NCI-H2107 (cell line): ENCODE measurements at places on chromosomes 3 and 15.

- DNase-seq = peak; percentile 53
These were observed 384.1 kb downstream of the PLOD2 start for GRCh38 chr3:145776782-145777408.

DNA sequence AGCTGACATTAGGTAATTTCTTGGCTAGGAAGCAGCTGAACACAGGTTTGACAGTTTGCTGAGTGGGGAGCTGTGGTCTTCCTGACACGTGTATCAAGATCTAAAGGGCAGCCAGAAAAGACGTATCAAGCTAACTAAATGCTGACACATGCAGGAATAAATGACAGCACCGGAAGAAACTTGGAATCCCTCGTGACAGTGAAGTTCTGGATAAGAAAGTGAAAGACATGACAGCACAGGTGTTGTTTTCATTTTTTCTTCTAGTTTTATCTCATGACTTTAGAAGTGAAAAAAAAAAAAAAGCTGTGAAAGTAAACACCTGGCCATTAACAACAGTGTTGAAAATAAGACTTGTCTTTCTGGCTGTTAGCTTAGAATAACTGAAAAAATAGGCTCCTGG, 48.7 kb downstream of the FGF7 start:
- no peak for DNase-seq

- no peak for DNase-seq
These were observed 98.1 kb downstream of the SSR3 start for GRCh38 chr3:156456771-156457224.

DNA sequence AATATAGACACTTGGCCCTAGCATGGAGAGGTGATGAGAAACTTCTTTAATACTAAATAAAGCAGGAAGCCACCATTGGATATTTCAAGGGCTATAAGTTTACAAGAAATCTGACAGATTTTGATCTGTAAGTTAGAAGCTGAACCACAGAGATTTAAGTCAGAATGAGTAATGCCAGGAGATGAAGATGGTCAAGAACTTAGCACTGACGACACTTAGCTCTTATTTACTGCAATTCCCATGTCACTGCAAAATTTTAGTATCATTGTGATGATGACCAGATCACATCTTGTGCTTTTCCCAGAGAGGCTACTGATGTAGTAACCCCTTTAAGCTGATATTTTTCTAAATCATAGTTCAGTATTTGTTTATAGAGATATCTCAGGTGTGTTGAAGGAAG, 59.4 kb upstream of the CD96 start:
- no peak for DNase-seq

DNA sequence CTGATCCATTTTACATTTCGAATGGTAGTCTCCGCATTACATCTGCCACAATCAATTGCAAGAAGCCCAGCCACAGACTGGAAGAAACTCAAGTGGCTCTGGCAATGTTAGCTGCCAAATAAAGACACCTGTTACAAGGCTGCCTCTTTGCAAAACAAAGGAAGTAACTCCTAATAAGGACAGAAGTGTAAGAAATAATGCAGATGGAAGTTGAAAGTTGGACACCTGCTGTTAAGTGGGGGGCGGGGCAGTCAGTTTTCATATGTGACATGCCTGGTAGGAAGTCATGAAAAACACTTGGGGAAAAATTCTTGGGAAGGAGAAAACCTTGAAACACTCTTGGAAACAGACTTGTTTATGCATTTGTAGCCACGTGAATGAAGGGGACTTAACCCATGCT, 54.1 kb upstream of the ATP2C1 start:
- DNase-seq = peak; percentile 92

GRCh38 chr15:49712846-49713450, 92.1 kb downstream of the DTWD1 start:
- peak; percentile 14 for DNase-seq

DNA sequence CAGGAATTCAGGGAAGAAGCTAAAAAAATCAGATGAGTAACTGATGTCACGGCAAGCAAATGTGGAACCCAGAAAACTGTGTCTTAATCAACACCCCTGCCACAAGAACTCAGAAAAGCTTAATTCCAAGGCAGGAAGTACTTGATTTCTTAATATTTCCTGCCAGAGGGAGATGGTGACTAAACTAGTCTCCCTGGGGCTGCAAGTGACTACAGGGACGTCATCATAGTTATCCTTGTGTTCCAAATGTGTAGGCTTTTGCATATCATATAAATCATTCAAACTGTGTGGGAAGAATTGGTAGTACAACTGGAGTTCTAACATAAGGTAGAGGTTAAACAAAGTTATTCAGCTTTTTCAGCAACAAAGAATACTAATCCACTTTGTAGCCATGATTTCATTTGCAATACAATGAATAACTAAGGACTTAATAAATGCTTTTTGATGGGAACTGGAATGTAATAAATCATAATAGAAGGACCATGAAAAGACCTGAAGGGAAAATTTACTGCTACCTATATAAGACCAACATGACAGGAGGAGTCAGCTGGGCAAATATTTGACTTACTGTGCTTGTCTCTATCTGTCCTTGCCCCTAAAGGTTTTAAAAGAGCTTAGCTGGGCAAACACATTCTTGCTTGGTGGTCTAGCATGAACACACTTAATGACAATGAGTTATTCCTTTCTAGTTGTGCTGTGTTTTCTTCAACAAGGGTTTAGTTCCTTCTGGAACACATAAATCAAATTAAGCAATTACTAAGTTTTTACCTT, 76.0 kb upstream of the NECTIN3 start:
- no peak for DNase-seq

- DNase-seq = no peak
These were observed 5.2 kb downstream of the DNAJC13 start for GRCh38 chr3:132422531-132422930.

GRCh38 chr3:13571264-13571663, 22.3 kb downstream of the FBLN2 start:
- DNase-seq = no peak

- DNase-seq = no peak
These were observed 56.8 kb upstream of the KCNMB2 start for GRCh38 chr3:178479446-178479845.

GRCh38 chr15:43230640-43231115, 9.9 kb upstream of the EPB42 start:
- DNase-seq = no peak

GRCh38 chr15:66572146-66572545, 6.3 kb upstream of the LCTL start:
- DNase-seq = no peak

- DNase-seq = no peak
These were observed 343.2 kb upstream of the NR2F2 start for GRCh38 chr15:95987299-95987698.
